ENCODE measurements at places on chromosomes 13 and 19. TPM values are rescaled to one million over a fixed set of nuclear protein-coding genes. Genes with fewer than 3 reads are reported as not detected.

The ADPRHL1 gene
- total RNA-seq = 4.7 TPM

The KLK14 gene
- not detected for total RNA-seq

The CEACAM4 gene
- not detected for total RNA-seq

The RGCC gene
- 237 TPM for total RNA-seq

The FGF21 gene
- not detected for total RNA-seq

The TMEM221 gene
- not detected for total RNA-seq

The IFI30 gene
- 22.0 TPM for total RNA-seq

The AMH gene
- 2.0 TPM for total RNA-seq

The ETV2 gene
- total RNA-seq = not detected

The TOMM40 gene
- 50.5 TPM for total RNA-seq

The LMTK3 gene
- total RNA-seq = 2.1 TPM

The PRPF31 gene
- 57.4 TPM for total RNA-seq

The LIG1 gene
- total RNA-seq = 43.6 TPM

The OR10H4 gene
- not detected for total RNA-seq

The CADM4 gene
- 0.54 TPM for total RNA-seq

The LILRA2 gene
- total RNA-seq = not detected

The CACNG8 gene
- total RNA-seq = not detected

The INSL3 gene
- total RNA-seq = not detected

The LAMP1 gene
- 171 TPM for total RNA-seq

The TDRD12 gene
- total RNA-seq = 2.6 TPM

The CACNG7 gene
- total RNA-seq = not detected

The ZNF524 gene
- 7.5 TPM for total RNA-seq

The HSD11B1L gene
- 13.0 TPM for total RNA-seq

The SHC2 gene
- total RNA-seq = not detected

The PSG11 gene
- total RNA-seq = 0.22 TPM

The GAPDHS gene
- total RNA-seq = not detected

The PLVAP gene
- not detected for total RNA-seq

The UBE2M gene
- 67.5 TPM for total RNA-seq

The ICAM1 gene
- total RNA-seq = 1.2 TPM

The ADAMTSL5 gene
- 55.7 TPM for total RNA-seq

The VSTM1 gene
- total RNA-seq = not detected

The RGL3 gene
- 2.4 TPM for total RNA-seq

The FGF22 gene
- total RNA-seq = 0.39 TPM

The GARIN5A gene
- 1.2 TPM for total RNA-seq

The ZNF677 gene
- total RNA-seq = 33.0 TPM

The LYL1 gene
- total RNA-seq = 3.1 TPM
